ENCODE measurements at places on chromosomes 7 and 10.

DNA sequence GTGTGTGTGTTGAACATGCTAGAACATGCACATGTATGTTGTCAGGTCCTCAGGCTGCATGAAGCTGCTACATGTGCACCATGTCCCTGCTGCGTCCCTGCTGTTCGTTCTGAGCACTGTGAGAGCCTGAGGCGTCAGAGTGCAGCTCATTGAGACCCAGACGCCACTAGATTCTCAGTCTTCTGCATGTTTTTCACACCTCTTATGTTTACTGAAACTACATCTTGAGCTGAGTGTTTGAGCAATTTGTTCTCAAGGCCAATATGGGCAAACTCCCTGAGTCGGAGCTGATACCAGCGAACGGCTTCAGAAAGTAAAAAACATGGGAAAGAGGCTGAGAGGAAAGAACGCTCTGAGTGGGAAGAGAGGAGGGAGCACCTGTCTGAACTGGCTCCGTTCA, 350.4 kb downstream of the PAXIP1 start:
- DNase-seq = no peak

DNA sequence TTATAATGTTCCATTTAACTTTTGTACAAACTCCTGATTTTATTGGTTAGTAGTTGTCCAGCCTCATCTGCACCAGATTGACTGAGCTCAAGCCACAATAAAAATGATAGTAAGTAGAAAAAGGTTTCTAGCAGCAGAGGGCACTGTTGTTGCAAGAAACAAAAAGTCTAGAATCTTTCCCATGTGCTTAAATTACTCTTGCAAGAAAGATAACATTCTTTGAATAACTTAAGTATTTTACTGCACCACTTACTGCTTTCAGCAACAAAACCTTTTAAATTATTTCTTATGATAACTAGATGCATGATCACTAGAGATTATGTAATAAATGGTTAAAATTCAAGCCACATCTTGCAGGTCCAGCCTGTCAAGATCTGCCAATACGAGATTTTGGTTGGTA, 27.0 kb downstream of the LMOD2 start:
- peak; percentile 7 for DNase-seq

DNA sequence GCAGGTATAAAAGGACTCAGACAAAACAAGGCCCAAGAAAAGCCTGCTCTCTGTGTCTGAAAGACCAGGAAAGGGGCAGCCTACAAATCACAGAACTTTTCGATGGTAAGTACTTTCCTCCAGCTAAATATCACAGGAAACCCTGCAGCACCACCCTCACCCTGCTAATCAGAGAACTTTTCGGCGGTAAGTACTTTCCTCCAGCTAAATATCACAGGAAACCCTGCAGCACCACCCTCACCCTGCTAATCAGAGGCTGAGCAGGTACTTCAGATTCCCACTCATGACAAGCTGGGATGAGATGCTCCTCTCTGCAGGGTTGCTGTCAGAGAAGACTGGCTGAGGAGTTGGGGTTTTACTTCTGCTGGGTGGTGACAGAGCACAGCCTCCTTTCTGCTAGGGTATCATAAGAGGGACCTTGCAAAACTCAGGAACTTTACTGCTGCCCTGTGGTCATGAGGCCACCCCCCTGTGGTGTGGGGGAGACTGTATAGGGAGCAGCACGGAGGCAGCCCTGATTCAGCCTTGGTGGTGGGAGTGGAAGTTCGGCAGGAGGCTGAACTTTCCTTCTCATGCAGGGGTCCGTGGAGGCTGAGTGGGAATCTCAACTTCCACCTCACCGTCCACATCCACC, 7.2 kb downstream of the WDR37 start:
- no peak for DNase-seq

- DNase-seq = no peak
These were observed 104.7 kb downstream of the GPR85 start for GRCh38 chr7:112981966-112982365.

- DNase-seq = no peak
These were observed 21.7 kb downstream of the DDIT4 start for GRCh38 chr10:72295330-72295910.

DNA sequence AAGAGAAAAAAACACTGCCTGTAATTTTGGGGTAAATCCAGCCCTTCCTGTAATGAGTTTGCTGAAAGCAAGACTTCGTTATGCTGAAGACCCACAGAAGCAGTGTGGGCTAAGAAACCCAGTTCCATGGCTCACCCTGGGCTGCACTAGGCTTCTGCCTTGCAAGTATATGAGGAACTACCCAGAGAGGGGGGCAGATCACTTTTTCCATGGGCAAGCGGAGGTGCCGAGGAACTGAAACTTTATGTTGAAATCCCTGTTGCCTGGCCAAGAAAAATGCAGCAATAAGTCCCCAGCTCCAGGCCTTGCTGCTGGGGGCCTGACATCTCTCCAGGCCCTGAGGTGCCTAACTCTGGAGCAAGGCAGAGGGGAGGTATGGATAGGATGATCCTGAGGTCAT, 8.5 kb downstream of the RASSF4 start:
- no peak for DNase-seq

- DNase-seq = no peak
These were observed 235.4 kb upstream of the HABP2 start for GRCh38 chr10:113317489-113317888.

- no peak for DNase-seq
These were observed 62.8 kb upstream of the GPR158 start for GRCh38 chr10:25112016-25112415.

DNA sequence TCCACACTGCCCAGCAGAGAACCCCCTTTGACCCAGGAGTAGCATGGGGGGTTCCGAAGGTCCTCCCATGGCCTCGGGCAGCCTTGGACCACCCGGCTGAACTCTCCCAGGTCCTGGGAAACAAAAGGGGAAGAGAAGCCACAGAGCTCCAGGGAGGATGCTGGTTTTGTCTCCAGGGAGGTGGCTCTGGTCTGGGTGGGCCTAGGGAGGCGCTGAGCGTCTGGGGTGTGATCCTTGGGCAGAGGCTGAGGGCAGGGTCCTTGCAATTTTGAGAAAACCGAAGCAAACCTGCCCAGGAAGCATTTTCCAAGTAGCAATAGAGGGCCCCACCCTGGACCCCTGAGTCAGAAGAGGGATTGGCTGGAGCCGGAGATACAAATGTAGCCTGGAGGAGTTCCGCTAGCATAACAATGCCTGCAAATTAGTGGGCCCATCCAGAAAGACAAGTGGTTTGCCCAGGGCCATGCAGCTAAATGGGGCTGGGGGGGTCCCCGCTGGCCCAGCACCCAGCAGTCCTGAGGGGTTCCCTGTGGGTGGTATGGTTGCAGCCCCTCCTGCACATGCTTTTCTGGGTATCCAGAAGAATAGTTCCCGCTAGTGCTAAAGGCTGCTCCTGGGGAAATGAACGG, 2.0 kb downstream of the UTF1 start:
- DNase-seq = no peak

DNA sequence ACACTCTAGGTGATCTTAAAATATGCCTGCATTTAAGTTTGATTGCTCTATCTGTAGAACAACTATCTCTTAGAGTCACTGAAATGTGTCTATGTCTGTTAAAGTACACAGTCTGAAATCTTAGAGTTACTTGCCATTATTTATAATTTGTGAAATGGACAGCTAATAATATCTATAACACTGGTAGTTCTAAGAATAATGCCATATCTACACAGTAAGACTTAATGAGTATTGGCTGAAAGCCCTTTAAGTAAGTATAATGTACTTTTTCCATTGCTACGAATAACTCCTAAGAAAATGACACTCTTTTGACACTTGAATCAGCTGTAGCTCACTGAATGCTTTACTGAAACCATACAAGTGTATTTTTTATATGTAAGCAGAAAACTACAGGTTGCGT, 567.4 kb upstream of the PCDH15 start:
- no peak for DNase-seq

DNA sequence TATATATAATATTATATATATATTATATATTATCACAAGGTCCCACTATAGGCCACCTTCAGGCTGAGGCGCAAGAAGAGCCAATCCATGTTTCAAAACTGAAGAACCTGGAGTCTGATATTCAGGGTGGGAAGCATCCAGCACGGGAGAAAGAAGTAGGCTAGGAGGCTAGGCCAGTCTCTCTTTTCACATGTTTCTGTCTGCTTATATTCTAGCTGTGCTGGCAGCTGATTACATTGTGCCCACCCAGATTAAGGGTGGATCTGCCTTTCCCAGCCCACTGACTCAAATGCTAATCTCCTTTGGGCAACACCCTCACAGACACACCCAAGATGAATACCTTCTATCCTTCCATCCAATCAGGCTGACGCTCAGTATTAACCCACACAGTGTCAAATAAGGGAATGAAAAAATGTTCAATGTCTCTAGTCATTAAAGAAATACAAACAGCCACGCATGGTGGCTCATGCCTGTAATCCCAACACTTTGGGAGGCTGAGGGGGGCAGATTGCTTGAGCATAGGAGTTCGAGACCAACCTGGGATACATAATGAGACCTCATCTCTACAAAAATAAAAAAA, 135.4 kb upstream of the PCBD1 start:
- no peak for DNase-seq

GRCh38 chr10:36332926-36333325, 690.8 kb upstream of the FZD8 start:
- no peak for DNase-seq

- no peak for DNase-seq
These were observed 367.8 kb upstream of the GALNT17 start for GRCh38 chr7:70763961-70764691.

DNA sequence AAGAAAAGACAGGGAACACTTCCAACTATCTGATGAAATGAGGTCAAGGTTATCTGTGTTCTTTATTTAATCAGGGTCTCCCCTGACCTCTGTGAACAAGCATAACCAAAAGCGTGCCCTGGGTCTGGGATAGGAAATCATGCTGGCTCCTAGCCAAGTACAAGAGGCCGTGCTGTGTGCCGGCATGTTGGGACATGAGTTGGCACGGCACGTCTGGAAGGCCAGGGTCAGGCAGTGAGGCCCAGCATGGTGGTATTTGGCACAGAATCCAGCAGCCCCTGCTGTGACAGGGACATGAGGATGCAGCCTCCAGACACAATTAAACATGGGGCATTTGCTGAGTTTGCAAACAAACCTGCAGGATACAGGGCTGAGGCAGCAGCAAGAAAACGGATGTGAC, 320.4 kb downstream of the PLXNA4 start:
- DNase-seq = no peak

DNA sequence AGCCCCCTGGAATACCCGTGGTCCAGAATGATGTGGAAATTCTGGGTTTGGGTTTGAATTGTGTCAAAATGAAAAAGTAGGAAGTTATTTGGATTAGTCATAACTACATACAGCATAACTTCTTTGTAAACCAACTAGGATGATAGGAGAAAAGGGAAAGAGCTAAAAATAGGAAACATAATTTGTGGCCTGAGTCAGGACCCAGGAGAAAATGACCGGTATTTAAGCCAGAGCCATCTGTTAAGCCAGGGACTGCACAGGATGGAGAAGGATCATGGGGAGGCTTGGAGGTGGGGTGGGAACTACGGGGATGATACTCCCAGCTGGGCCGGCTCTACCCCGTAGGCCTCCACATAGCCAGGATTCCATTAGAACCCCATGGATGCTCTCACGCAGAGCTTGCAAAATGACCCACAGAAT, 98.6 kb downstream of the MYOF start:
- DNase-seq = no peak

DNA sequence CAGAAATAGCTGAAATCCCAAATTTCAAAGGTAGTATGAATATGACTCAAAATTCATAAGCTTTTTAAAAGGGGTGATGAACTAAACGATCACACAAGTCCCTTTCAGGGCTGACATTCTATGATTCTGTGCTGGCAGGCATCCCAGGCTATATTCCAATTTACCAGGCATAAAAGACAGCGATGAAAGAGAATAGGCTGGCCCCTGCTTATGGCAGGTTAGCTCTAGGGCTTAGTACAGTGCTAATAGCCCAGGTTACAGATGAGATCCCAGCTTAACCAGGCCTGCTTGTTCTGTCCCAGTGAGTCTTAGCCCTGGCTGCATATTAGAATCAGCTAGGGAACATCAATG, 56.4 kb downstream of the CDHR3 start:
- DNase-seq = peak; percentile 67

GRCh38 chr10:92734301-92734700, 44.5 kb downstream of the HHEX start:
- no peak for DNase-seq

GRCh38 chr7:139117599-139118233, 8.2 kb upstream of the ZC3HAV1 start:
- DNase-seq = no peak

GRCh38 chr10:79068203-79068561, 584 bp upstream of the ZMIZ1 start:
- no peak for DNase-seq

DNA sequence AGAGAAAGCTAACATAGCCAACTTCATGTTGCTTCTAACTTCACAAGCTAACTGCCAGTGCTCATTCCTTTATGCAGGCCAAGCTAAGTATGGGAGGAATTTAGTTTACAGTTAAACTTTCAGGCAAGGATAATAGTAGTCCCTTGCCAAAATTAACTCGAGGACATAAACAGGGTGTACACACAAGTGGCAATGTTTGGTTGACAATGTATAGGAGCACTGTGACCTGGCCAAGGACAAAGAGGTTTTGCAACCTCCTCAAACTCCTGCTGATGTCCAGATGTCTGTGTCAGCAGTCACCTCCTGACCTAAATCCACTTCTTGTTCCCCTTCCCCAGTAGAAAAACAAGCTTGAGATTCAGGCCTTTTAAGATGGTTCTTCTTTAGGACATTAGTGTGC, 494.6 kb upstream of the KLF6 start:
- no peak for DNase-seq

GRCh38 chr10:130480491-130480890, 344.3 kb downstream of the GLRX3 start:
- no peak for DNase-seq

DNA sequence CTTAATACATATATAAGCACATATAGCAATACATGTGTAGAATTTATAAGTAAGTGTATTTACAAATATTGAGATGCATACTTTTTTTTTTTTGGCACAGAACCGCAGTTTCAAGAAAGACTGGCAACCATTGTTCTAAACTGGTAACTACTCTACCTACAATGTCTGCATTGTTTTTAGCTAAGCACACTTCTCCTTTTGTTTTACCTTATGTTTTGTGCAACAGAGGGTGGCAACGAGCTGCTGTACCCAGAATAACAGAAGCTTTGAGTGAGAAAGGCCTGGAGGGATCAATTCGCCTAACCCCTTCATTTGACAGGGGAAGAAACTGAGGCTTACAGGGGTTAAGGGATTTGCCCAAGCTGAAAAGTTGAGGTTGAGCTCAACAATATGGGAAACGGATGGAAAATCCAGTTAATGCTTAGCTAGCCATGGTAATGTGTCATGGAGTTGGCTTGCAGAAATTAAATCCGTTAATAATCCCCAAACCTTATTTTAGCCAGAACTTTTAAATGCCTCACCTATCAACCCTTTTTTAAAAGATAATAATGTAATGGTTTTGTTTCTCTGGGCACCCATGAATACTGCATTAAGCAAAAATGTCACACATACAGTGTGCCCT, 25.5 kb downstream of the FZD1 start:
- no peak for DNase-seq

- no peak for DNase-seq
These were observed 6.8 kb downstream of the GNGT1 start for GRCh38 chr7:93913197-93913596.

GRCh38 chr7:143331179-143331801, 15.4 kb downstream of the CLCN1 start:
- no peak for DNase-seq

GRCh38 chr7:108003599-108003935, 606 bp upstream of the LAMB1 start:
- no peak for DNase-seq
